ENCODE measurements at places on chromosomes 1 and 21. TPM values are rescaled to one million over a fixed set of nuclear protein-coding genes. Genes with fewer than 3 reads are reported as not detected.

DNA sequence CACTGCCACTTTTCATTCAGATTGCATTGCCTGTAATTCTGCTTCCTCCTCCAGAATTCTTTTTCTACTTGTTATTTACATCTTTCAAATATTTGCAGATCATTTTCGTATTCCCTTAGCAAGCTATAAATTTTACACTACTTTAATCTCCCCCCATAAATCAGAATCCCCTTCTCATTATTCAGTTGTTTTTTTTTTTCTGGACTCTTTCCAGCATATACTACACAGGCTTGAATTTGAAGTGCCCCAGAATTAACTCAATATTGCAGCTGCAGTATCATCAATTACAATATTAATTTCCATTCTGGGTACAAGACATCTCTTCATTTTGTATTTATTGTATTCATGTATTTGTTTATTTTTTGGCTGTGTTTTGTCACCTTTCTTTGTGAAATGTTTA is 1494.3 kb downstream of the AMY1C start:
- DNase-seq, result no peak

- DNase-seq, result no peak
Observed at GRCh38 chr1:15956150-15956549, 19.8 kb downstream of the ZBTB17 start.

GRCh38 chr21:28436286-28436932 is 556.3 kb downstream of the LTN1 start:
- DNase-seq, result no peak

ANGEL2 gene
- 94.8 TPM for total RNA-seq

GRCh38 chr1:67919274-67920072 is 86.2 kb upstream of the GNG12 start:
- DNase-seq, result no peak

RPTN gene
- not detected for total RNA-seq

- no peak for DNase-seq
Observed at GRCh38 chr1:178518894-178519293, 6.0 kb downstream of the TEX35 start.

MPC2 gene
- total RNA-seq, result 32.2 TPM

- DNase-seq, result no peak
Observed at GRCh38 chr1:41741244-41741643, 177.5 kb downstream of the HIVEP3 start.

CRYAA gene
- total RNA-seq, result not detected

GRCh38 chr1:20089328-20090077 is 19.5 kb downstream of the PLA2G5 start:
- DNase-seq, result no peak

SERPINC1 gene
- 0.44 TPM for total RNA-seq

ST6GALNAC5 gene
- total RNA-seq, result not detected

DNA sequence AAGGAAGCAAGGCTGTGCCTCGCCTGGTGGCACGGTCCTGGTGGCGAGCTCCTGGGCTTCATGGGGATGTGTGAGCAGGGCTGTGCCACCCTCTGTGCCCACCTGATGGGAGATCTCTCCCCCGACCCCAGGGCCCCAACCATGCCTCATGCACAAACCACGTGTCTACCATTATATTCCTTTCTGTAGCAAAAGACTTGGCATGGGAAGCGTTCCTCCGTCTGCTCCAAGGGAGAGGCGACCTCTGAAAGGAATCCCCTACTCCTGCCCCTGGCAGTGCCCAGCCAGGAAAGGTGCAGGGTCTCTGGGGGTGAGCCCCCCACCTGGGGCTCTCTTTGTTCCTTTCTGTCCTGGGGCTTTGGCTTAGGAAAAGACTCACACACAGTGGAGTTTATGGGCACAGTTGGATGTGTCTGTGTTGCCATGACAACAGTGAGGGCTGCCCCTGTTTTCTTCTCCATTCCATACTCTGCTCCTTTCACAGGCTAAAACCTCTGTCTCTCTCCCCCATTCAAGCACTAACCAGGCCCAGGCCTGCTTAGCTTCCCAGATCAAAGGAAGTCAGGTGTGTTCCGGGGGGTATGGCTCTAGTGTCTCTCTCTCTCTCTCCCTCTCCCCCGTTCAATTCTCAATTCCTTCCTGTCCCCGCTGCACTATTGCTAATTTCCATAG is 21.4 kb upstream of the LRRN2 start:
- no peak for DNase-seq

- DNase-seq, result no peak
Observed at GRCh38 chr1:207745285-207745684, 6.6 kb upstream of the CD46 start.

DNA sequence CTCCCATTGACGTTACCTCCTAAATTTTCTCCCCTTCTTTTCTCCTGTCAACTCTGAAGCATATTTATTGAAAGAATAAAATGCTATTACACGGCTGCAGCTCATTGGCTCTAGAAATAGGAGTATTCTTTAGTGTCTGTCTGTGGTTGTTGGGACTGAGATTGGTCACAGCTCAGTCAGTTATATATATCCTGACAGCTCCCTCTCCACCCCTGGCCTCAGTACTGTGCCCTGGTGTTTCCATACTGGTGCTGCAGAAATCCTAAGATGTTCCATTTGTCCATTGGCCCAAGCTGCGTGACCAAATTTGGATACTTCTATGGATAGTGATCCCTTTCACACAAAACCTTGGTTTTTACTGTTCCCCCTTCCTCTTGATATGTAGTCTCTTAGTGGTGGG is 67.3 kb downstream of the RALGPS2 start:
- no peak for DNase-seq

IL20 gene
- total RNA-seq, result not detected

EFNA3 gene
- total RNA-seq, result 0.88 TPM

EPHA2 gene
- total RNA-seq, result not detected

TIE1 gene
- total RNA-seq, result not detected

GRCh38 chr1:227958617-227959324 is 11.0 kb upstream of the WNT9A start:
- DNase-seq, result no peak

CHI3L2 gene
- total RNA-seq, result 6.5 TPM

DNA sequence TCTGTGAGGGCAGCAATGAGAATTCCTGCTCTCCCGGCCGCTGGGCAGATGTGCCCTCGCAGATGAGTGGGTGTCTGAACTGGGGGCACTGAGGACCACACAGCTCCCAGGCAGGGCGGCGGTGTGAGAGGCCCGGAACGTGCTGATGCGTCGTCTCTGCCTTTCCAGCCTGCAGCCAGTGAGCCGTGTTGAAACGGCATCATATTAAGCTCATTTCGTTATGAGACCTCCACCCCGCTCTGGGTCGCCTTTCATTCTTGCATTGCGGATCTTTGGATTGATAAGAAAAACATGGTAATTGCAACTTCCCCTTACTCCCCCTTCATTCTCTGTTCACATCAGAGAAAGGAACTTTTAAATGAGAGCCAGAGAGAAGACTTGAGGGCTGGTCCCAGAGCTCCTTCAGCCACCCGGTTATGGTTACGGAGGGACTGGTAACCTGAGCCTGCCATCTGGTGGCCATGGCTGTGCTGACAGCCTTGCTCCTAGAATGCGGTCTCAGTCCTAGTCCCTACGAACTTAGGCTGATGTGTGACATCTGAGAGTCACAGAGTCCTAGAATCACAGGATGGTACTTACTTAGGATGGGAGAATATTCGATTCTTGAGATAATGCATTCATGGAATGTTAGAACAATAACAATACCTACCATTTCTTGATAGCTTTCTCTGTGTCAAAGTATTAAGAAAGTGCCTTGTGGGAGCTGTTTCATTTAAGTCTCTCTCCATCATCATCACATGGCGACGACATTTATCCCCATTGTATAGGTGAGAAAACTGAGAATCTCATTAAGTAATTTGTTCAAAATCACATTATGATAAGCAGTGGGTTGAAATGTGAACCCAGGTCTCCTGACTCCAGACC is 271.0 kb downstream of the TRABD2B start:
- DNase-seq, result peak; percentile 36

TDRD5 gene
- total RNA-seq, result not detected

FAM177B gene
- 1.0 TPM for total RNA-seq

- no peak for DNase-seq
Observed at GRCh38 chr1:226654046-226654667, 84.9 kb downstream of the ITPKB start.

All from naive thymus-derived CD8-positive, alpha-beta T cell (primary cell).